Kidney (tissue), 22 donors: ENCODE measurements at places on chromosomes 6 and 20. TPM values are rescaled to one million over a fixed set of nuclear protein-coding genes. Genes with fewer than 3 reads are reported as not detected.

Gene SYNGAP1
- 17.8 TPM for total RNA-seq

Gene DPPA5
- total RNA-seq, result not detected

Gene WFDC11
- total RNA-seq, result not detected

Gene SNAI1
- total RNA-seq, result 3.7 TPM

Gene UNC5CL
- 53.7 TPM for total RNA-seq

Gene DDO
- 3.6 TPM for total RNA-seq

Gene HNF4A
- 26.0 TPM for total RNA-seq

Gene C6orf132
- total RNA-seq, result 42.7 TPM

Gene COL19A1
- total RNA-seq, result 1.1 TPM

Gene PERP
- 48.1 TPM for total RNA-seq

Gene BPIFB2
- total RNA-seq, result not detected

DNA sequence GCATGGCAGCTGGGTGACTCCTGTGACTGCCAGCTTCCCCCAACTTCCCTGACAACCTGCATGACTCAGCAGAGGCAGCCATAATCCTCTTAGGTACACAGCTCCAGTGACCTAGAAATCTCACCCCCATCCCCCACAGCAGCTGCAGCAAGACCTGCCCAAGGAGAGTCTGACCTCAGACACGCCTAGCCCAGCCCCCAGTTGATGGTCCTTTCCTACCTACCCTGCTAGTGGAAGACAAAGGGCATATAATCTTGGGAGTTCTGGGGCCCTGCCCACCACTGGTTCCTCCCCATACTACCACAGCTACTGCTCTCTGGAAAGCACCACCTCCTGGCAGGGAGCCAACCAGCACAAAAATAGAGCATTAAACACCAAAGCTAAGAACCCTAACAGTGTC, 90.2 kb downstream of the F13A1 start:
- no peak for DNase-seq

- DNase-seq, result no peak
Observed at GRCh38 chr6:168243812-168244376, 75.7 kb downstream of the DACT2 start.

DNA sequence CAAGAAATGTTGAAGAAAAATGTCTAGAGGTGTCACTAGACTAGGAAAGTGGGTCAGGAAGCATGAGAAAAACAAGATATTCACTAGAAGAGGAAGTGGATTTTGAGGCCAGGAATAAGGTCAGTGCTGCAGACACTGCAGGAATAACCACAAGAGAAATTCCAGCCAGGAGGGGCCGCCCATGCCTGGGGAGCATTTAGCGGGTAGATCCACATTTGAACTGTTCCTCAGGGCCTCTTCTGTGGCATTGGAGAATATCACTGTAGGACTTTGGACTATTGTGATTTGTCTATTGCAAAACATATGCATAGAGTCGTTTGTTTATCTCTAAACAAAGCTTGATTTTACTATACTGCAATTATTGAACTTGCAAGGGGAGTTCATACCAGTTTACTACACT, 49.6 kb upstream of the CCDC28A start:
- no peak for DNase-seq

- no peak for DNase-seq
Observed at GRCh38 chr20:19543101-19543500, 215.0 kb upstream of the RIN2 start.

DNA sequence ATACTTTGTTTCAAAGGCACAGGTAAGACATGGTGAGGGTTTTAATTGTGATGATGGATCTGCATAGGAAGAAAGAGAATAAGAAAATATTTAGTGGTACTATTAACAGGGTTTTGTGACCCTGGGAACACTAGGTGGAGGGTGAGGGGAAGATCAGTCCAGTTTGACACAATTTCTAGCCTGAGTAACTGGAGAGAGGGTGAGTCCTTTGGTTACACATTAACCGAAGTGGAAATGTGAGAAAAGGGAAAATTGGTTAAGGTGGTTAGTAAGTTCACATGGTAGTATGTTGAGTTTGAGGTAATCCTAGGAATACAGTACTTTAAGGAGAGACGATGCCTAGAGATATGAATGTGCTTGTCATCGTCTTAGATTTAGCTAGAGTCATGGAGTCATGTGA, 54.8 kb upstream of the POU3F2 start:
- no peak for DNase-seq

DNA sequence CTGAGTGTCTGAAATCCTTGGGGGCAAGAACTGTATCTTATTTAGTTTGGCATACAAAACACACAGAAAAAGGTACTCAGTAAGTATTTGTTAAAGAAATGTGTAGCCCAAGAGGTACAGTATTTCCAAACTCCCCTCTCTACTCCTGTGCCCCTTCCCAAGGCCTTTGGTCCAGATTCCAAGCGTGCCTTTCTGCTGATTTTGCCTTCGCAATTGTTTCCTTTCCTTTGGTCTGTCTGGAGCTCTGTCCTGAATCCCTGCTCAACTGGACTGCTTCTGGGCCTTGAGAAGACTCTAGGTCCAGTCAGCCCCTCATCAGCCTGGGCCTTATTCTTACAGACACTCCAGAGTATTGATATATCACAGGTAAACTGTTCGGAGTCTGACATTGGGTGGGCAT, 122.2 kb upstream of the SYNCRIP start:
- DNase-seq, result no peak

- no peak for DNase-seq
Observed at GRCh38 chr6:14353798-14354197, 236.2 kb downstream of the CD83 start.

DNA sequence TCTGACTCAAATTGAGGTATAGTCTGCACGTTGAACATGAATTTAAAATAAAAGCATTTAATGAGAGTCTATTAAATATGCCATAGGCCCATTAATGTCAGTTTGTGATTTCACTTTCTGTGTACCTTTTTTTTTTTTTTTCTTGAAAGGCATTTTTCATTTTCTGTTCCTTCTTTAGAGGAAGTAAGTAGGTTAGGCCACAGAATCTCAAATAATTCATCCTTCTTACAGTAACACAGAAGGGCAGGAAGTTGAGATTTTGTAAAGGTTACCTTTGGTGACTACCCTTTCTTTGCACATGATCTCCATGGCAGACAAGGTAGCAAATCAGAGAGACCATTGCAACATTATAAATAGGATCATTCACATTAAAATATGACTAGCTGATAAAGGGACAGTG, 9.6 kb downstream of the L3MBTL3 start:
- DNase-seq, result no peak

DNA sequence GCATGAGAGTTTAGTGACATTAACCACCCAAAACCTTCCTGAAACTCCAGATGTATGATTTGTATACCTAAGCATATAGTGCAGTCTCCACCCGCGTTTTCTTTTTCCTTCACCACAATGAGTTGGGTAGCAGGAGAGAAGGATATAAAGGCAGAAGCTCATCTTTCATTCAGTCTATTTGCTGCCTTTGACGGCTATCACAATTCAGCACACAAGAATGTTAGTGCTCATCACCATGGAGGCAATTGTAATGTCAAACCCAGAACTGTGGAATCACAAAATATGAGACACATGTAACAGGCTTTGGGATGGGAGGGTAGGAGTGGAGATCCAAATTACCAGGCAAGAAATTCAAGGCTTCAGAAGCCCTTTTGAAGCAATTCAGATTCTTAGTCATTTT, 17.6 kb downstream of the ZHX3 start:
- DNase-seq, result no peak

DNA sequence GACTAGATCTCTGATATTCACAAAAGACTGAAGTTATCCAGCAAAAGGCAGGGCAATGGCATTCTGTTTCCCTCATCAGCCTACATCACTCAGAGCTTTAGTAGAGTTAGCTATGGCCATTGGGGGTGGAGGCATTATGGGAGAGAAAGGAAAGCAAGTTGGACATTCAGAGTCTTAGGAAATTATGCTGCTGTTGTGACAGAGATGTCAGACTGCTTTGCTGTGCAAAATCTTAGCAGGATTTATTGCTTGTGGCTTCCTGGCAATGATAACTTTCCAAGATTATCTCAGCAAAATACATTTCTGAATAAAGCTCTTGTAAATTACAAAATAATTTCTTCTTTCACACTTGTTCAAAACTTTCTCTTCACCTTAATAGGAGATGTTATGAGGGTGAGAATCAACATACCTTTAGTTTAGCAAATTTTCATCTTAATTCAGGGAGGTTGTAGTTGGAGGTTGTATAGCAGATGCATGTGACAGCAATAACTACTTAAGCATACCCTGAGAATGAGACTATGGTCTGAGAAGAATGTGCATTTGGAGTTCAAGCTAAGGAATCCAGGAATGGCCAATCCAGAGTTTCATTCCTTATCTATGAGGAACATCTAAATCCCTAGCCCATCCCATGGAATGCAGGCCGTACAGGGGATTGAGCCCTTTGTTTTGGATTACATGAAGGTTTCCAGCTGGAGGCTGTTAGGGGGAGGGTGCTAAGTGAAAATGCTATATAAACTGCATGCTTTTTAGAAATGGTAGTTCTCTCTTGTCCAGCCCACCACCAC, 179.8 kb downstream of the HAO1 start:
- DNase-seq, result no peak

DNA sequence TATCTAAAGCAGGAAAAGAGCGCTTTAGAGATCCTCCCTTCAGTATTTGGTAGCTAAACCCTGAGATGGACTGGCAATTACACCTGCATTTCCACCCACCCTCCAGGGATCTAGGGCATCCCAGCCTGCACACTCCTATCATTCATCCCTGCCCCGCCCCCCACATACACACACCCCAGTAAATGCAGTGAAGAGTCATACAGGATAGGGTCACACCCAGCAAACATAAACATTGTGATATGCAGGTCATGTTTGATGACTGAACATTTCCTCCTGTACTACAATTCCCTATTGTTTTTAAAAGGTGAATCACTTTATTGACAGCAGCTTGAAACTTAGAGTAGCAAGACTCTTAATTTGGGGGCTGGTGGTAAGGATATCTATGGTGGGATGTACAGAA, 112.9 kb downstream of the FOXO3 start:
- DNase-seq, result no peak

DNA sequence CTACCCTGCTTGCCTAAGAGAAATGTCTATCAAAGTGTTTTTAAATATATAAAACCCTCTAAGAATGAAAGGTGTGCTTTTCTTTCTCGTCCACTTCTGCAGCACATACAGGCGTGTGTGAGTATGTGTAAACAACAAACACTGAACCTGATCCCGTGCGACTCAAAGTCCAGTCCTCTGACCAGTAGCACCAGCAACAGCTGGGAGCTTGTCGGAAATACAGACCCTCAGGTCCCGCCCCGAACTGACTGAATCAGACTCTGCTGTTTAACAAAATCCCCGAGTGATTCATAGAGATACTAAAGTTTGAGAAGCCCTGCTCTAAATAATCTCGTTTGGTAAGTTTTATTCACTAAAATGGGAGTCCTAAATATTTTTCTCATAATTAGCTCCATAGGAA, 208.0 kb upstream of the KCNQ5 start:
- DNase-seq, result no peak

- DNase-seq, result no peak
Observed at GRCh38 chr20:58216334-58216733, 12.1 kb downstream of the ANKRD60 start.

DNA sequence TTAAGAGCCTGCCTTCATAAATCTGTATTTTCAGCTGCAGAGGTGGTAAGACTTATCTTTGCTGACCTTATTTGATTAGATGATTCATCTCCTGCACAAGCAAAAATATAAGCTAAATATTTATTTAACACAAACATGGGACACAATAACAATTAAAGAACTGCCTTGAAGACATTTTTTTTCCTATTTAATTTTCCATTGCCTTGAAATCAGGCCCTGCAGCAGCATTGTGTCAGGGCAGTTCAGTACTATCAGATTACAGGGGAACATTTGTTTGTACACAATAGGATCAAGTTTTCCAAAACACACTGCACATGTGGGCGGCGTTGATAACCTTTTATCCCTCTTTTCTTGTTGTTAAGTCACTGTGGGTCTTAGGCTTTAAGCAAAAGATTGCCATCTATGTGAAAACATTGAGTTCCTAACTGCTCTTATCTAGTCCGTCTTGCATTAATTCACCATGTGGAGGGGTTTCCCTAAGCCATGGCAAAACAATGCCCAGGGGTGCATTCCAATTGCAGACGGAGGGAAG, 7.4 kb downstream of the ADGRF5 start:
- no peak for DNase-seq

DNA sequence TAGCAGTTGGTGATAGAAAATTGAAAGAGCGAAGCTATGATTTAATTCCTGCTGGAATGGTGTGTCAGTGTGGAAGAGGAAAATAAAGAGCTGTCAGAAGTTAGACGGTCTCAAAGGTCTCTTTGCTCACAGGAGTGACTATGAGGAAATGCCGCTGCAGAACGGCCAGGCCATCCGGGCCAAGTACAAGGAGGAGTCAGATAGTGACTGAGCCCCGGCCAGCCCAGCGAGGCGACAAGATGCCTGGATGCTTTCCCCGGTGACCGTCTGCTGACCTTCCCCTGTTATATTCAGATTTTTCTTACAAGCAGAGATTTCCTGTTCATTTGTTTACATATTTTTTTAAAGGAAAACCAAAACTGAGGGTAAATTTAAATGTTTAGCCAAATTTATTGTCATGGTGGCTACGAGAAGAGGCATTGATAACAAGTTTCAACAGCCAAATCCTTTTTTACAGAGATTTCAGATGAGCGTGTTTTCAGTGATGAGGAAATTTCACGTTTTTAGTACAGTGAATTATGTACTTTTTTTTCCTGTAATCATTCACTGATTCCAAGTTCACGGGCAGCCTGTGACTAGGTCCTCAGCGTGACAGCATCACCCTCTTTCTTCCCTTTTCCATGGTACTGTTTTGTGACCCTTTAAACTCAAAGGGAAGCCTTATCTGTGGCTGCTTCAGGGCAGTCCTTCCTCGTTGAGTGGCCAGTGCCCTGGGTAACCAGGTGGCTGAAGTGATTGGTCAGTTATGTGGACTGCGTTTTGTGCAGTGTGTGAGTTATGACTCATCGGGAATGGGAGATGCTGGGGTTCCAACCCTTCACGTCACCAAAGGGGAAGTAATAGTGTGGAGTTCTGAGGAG, 12.6 kb downstream of the DYNLT1 start:
- no peak for DNase-seq

GRCh38 chr6:101980924-101981323, 587.4 kb downstream of the GRIK2 start:
- no peak for DNase-seq

DNA sequence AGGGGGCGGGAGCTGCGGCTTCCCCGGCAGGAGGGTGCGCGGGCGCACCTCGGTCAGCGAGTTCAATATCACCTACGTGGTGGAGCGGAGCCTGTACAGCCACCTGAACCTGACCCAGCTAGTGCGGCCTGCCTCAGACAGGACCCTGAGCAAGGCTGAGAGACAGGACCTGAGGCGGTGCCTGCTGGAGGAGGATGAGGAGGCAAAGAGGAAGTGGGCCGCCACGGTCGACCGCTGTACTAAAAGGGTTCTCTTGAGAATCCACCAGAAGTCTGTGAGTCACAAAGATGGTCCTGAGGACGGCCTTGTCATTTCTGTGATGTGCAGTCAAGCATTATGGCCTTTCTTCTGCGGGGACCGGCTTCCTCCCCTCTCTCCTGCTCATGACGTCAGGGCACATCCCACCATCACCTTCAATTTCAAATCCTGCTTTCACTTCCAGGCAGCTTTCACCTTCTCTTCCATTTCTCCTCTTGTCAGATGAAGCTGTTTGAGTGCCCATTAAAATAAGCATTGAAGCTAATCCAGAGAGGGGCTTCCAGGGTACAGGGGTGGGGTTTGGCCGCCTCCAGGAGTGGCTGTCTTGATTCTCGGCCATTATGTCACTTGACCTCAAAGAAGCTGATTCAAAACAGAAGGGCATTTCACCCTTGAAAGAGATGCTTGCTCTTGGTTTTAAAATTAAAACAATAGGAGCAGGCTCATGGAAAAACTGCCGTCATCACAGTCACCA, 177.6 kb downstream of the SASH1 start:
- no peak for DNase-seq
